ENCODE measurements at places on chromosomes 3 and 15. TPM values are rescaled to one million over a fixed set of nuclear protein-coding genes. Genes with fewer than 3 reads are reported as not detected.
A peak's percentile ranks its signal among the peaks of the same experiment; 100 is the strongest.

GRCh38 chr15:68812597-68813431 lies 7.9 kb downstream of the ANP32A start:
- DNase-seq: no peak

DNA sequence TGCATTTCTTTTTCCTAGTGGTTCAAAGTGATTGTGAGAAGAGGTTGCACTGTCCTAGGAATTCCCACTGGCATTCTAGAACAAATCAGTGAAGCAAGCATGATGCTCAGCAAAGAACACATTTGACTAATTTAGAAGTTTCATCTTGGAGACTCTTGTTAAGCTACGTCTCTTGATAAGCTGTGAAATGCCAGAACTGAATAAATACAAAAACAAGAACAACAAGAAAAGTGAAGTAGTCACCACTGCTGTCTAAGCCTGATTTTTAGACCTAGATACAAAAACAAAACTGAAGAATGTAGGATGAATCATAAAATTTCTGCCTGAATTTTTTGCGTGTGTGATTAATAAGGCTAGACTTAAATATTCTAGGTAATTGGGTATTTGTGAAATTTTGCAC lies 1162.4 kb downstream of the TUSC7 start:
- DNase-seq: no peak

- no peak for DNase-seq
These were observed 181.6 kb downstream of the EPHA6 start for GRCh38 chr3:96996009-96996408.

DNA sequence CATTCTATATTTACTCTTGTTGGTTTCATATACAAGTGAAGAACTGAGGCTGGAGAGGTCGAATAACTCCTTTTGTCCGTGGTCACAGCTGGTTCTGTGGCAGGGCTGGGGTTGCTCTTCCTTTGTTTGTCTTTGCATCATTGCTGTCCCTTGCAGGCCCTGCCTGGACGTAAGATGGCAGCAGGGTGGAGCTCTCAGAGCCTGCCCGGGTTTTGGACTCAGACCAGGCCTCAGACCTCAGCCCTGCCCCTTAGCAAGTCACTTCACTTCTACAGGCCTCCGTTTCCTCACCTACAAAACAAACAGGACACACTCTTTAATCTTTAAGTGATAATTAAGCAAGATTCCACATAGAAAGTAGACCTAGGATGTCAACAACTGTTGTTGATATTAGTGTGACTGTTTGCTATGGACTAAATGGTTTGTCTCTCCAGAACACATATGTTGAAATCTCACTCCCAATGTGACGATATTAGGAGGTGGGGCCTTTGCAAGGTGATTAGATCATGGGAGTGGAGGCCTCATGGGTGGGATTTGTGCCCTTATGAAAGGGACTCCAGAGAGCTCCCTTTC lies 65.6 kb upstream of the PLXNA1 start:
- no peak for DNase-seq

- no peak for DNase-seq
These were observed 532 bp upstream of the ESYT3 start for GRCh38 chr3:138433892-138434275.

- DNase-seq: no peak
These were observed 95.6 kb upstream of the TJP1 start for GRCh38 chr15:29917600-29918597.

DNA sequence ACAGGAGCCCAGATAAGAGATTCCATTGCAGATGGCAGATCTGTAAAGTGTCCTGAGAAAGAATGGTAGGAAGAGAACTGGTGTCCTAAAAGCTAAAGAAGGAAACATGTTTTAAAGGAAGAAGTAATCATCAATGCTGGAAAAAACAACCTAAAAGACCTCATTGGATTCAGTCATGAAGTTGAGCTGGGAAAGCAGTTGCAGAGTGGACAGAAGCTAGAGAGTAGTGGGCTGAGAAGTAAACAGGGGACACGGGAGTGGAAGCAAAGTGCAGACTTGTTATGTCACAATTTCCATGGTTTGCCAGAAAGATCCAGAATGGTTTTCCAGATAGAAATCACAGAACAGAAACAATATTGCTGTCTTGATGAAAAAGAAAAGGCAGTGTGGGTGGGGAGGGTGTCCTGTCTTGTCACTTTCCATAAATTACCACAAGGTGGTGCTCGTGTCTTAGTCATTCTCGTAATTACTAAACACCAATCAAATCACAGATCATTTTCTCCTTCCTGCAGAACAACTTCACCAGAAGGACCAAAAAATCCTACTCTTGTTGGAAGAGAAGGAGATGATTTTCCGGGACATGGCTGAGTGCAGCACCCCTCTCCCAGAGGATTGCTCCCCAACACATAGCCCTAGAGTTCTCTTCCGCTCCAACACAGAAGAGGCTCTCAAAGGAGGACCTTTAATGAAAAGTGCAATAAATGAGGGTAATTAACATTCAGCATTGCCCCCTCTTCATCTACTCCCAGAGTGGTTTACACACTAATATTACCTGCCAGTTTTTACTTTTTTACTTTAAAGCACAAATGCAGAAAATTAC lies 64.5 kb downstream of the KLHL25 start:
- DNase-seq: no peak

DNA sequence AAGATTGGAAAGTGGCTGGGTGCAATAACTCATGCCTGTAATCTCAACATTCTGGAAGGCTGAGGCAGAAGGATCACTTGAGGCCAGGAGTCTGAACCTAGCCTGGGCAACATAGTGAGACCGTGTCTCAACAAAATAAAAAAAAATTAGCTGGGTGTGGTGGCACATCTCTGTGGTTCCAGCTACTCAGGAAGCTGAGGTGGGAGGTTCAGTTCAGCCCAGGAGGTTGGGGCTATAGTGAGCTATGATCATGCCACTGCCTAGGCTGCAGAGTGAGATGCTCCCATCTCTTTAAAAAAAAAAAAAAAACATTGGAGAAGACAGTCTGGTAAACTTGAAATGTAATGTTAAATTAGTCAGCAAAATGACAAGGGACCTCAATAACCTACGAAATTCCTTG lies 57.9 kb downstream of the STAG1 start:
- DNase-seq: no peak

DNA sequence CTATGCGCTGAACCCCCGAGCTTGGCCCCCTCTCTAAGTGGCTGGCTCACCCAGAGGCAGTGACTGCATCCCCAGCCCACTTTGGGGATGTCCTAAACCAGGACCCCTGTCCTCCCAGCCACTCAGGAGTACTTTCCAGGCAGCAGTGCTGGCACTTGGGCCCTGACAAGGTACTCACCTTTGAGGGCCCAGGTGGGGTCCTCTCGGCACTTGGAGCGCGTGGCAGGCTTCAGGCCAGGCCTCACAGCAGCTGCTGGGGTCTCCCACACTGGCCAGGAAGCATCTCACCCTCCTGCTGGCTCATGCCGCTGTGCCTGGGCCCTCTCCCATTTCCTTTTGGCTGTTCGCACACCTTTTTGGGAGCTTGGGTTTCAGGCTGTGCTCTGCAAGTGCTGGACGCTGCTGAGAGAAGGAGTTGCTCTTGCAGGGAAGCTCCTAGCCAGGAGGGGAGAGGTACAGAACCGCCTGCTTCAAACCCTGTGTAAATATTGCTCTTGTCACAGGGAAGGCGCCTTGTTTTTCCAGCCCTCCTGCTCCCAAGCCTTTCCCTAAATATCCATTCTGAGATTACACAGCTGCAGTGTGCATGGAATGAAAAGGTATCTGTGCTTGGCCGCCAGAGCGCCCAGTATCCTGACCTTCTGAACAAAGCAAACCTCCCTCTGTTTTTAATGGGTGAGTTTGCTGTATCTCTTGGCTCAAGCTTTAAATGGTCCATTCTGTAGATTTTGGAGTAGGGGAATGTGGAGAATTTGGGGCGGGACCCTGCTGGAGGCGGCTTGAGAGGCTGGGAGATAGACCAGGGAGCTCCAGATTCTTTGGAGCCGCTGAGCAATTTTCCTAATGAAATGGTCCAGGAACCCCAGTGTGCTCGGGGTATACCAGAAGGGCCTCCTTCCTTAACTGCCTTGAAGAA lies 45.6 kb downstream of the DNASE1L3 start:
- DNase-seq: no peak

GRCh38 chr3:100073714-100074307 lies 40.5 kb downstream of the FILIP1L start:
- DNase-seq: no peak

DNA sequence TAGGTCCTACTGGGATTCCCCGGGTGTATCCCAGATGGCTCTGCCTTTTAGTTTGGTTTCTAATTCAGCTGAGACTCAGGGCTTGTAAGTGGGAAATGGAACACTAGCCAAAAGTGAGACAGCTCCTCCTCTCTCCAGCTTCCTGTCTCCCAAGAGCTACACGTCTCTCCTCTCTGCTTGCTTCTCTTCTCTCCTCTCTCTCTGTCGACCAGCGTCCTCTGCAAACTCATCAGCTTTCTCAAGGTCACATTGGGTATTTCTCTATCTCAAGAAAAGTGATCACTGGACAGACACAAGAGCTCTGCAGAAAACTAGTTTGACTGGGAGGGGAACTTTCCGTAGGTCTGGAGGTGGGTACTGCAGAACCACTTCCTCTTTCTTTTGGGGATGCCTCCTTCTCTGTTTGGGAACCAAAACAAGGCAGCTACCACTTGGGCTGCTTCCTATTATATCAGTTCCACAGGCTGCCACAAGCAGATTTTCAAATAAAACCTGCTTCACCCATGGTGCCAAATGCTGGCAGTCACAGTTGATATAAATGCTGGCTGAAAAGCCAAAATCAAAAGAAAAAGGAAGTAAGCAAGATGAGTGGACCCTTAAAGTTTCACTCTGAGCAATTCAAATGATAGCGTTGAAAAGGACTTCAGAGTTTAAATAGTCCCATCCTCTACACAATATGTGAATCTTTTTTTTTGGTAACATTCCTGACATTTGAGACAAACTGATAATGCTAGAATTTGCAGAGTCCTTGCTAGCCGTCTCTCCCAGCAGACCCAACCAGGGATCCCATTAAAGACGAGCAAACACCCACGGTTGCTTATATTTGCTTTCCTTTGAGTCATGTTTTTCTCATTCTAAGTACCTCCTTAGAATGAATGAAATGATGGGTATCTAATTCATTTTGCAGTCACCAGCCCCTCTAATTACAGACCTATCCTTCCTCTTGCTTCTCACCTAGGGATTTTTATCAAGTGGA lies 7.2 kb upstream of the DYNC1LI1 start:
- DNase-seq: no peak

- DNase-seq: no peak
These were observed 170.3 kb upstream of the CGNL1 start for GRCh38 chr15:57205996-57206395.

- no peak for DNase-seq
These were observed 134.6 kb downstream of the SLC25A26 start for GRCh38 chr3:66355394-66355793.

DNA sequence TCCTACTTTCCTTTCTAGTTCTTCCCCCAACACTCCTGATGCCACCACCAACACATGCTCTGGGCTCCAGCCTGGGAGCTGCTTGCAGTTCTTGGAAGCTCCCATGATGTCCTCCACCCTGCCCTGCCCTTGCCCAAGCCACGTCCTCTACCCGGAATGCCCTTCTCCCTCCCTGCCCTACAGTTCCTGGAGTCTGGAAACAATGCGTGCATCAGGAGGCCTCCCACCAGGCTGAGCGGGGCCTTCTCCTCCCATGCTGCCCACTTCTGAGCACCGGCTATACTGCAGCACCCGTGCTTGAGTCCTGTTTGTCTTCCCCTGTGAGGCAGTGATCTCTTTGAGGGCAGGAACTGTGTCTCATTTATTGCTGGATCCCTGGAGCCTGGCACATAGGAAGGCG lies 44.6 kb downstream of the DGKG start:
- DNase-seq: no peak

- DNase-seq: no peak
These were observed 63.4 kb downstream of the EOMES start for GRCh38 chr3:27658741-27659140.

GRCh38 chr3:175957427-175957826 lies 1098.3 kb downstream of the NAALADL2 start:
- no peak for DNase-seq

DNA sequence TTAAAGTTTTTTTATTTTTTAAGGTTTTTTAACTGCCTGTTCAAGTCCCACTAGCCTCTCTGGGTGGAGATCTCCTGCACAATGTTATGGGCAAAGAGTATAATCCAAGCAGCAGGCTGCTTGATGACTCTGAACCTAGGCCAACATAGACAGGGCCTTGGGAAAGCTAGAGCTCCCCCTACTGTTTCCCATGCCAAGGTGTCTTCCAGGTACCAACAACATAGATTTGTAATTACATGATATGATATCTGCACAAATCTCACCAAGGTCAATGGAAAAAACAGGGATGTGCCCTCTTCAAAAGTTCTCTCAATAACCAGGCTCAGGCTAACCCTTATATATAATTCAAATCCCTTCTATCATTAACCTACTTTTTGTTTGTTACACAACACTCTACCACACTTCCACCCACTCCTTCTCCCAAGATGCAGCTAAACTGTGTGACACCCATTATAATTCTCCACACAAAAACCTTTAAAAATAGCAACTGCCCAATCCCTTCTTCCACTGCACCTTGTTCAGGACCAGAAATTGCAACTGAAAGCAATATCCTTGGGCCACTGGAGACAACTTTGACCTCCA lies 43.8 kb downstream of the RBM15B start:
- peak; percentile 12 for DNase-seq

DNA sequence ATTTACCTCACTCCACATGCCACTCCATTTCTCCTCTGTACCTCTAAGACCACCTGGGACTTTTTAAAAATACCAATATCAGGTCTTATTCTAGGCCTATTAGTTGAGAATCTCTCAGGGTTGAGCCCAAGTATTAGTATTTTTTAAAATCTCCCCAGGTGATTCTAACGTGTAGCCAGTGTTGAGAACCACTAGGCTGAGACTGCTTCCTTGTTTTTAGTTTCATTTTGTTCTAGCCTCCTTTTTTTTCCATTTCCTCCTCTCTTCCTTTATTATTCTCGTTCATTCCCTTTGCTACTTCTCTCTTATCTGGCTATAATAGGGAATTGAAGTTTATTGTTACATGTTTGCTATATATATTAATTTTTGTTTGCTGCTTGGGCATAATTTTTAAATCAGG lies 217.8 kb upstream of the CD96 start:
- DNase-seq: no peak

GRCh38 chr3:58059349-58060321 lies 51.4 kb downstream of the FLNB start:
- DNase-seq: no peak

- DNase-seq: no peak
These were observed 122.8 kb downstream of the GMNC start for GRCh38 chr3:190739641-190740185.

FOXB1 gene
- polyA plus RNA-seq: not detected

ERICH6 gene
- 1.3 TPM for polyA plus RNA-seq

CIAO2A gene
- polyA plus RNA-seq: 53.3 TPM

EIF4E3 gene
- polyA plus RNA-seq: 14.9 TPM

XYLB gene
- polyA plus RNA-seq: 6.6 TPM

NANOGP8 gene
- polyA plus RNA-seq: 0.21 TPM

AADAC gene
- 1.4 TPM for polyA plus RNA-seq

MORC1 gene
- 0.59 TPM for polyA plus RNA-seq

IL5RA gene
- polyA plus RNA-seq: 0.73 TPM

All from left renal pelvis (tissue), 4 donors.